ENCODE measurements at places on chromosomes 5 and 9.

DNA sequence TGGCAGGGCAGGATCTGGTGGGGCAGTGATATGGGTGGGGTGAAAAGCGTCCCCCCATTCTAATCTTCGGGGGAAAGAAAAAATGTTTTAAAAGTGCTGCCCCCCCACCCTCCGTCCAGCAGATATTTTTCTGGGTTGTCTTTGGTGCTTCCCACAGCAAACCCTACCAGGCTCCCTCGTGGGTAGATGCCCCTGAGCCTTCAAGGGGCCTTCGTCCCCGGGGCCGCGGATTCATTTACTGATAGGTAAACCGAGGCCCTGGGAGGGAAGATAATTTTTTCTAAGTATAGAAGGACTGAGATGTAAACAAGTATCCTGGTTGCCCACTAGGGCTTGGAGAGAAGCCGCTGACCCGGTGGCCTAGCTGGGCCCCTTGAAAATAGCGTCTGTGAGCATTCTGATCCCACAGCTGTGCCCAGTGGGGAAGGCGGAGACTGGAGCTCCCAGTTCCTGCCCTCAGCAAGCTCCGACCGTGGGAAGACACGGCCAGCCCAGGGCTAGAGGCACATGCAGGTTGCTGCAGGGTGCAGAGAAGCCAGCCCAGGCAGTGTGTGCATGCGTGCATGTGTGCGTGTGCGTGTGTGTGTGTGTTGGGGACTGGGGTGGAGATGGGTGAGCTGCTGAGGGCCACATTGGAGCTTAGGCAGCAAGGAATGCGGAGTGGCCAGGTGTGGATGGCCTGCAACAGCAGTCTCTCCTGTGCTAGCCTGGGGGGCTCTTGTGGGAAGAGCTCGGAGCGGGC is 6.0 kb upstream of the RXRA start:
- no peak overlapping the region for H3K27ac ChIP-seq
- DNase-seq, result no peak
- H3K36me3 ChIP-seq, result no peaks in the 10 kb centered on the region
- H3K27me3 ChIP-seq, result no peaks in the 10 kb centered on the region

GRCh38 chr5:59540366-59540765 is 353.2 kb downstream of the PDE4D start:
- DNase-seq, result no peak
- no peaks in the 10 kb centered on the region for H3K4me1 ChIP-seq
- H3K27ac ChIP-seq, result no peak overlapping the region

- no peaks in the 10 kb centered on the region for H3K36me3 ChIP-seq
- no peak for DNase-seq
- H3K27ac ChIP-seq, result no peak overlapping the region
- no peak overlapping the region for H3K4me3 ChIP-seq
- H3K27me3 ChIP-seq, result no peaks in the 10 kb centered on the region
- H3K4me1 ChIP-seq, result peaks cover 7% of the 10 kb centered on the region
Observed at GRCh38 chr9:75885652-75886051, 4.8 kb upstream of the PCSK5 start.

DNA sequence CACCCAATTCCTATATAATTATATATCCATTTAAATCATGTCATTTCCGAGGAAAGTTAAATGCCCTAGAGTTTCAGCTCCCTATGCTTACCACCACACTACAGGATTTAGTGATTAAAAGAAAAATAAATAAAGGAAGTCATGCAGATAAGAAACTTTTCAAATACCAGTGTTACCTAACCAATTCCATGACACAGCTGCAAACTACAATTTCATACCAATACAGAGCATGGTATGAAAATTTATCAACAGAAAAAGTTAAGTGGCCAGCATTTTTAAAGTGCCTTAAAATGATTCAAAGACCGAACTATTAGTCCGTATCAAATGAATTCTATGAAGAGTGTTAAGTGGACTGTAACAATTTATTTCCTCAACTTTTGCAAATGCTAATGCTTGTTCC is 35.9 kb downstream of the CEP120 start:
- H3K4me1 ChIP-seq, result no peaks in the 10 kb centered on the region
- DNase-seq, result no peak
- H3K36me3 ChIP-seq, result no peaks in the 10 kb centered on the region
- H3K27ac ChIP-seq, result no peak overlapping the region
- H3K4me3 ChIP-seq, result no peak overlapping the region

DNA sequence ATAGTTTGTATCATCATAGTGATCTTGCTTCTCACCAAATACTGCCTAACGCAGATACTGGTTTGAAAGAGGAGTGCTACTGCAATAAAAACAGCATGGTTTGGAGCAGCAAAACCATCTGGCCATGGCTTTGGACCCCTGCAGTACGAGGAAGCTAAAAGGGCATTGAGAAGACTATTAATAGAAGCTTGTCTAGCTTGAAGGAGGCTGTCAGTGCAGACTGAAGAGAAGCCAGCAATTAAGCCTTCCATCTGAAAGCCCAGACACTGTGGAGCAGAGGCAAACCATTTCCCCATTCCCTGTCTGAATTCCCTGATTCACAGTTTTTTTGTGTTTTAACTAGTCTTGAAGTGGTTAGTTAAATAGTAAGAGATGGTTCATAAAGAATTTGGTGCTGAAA is 281.6 kb downstream of the PTPRD start:
- H3K36me3 ChIP-seq, result no peaks in the 10 kb centered on the region
- no peaks in the 10 kb centered on the region for H3K4me1 ChIP-seq
- H3K27me3 ChIP-seq, result no peaks in the 10 kb centered on the region
- no peak for DNase-seq
- no peak overlapping the region for H3K27ac ChIP-seq

DNA sequence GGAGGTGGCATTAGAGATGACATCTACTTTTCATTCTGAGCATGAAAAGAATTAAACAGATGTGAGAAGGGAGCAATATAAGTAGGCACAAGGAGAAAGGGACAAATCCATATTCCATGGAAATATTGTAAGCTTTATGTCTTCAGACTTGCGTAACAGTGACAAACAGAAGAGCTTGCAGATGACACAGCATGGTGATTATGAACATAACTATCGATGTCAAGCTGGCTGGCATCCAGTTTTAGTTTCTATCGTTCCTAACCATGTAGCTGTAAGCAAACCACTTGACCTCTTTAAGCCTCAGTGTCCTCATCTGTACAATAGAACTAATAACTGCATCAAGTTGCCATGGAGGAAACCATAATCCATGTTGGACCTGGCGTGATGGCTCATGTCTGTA is 246.7 kb upstream of the ADRA1B start:
- no peak overlapping the region for H3K4me3 ChIP-seq
- no peak overlapping the region for H3K27ac ChIP-seq
- no peak for DNase-seq
- H3K4me1 ChIP-seq, result no peaks in the 10 kb centered on the region
- H3K27me3 ChIP-seq, result no peaks in the 10 kb centered on the region
- H3K36me3 ChIP-seq, result no peaks in the 10 kb centered on the region

- peaks cover 3% of the 10 kb centered on the region for H3K4me1 ChIP-seq
- no peaks in the 10 kb centered on the region for H3K27me3 ChIP-seq
- no peak for DNase-seq
- no peak overlapping the region for H3K27ac ChIP-seq
- no peaks in the 10 kb centered on the region for H3K36me3 ChIP-seq
- H3K4me3 ChIP-seq, result no peak overlapping the region
Observed at GRCh38 chr5:76946090-76946489, 6.8 kb upstream of the CRHBP start.

DNA sequence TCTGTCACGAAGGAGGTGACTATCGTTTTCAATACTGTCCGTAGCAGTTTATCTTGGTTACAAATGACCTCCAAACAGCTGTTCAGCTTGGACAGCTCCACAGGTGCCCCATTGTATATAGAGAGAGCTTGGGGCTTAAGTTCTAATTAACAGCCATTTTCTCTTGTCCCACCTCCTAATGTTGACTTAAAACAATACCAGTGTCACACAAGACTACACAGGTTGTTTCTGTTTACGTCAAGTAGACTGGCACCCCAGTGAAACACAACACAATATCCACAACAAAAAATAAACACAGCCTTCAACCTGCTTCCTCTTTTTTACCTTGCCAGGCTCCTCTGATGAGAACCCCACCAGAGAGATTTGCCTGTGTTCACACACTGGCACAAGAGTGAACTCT is 39.8 kb upstream of the TLE1 start:
- no peak for DNase-seq
- H3K36me3 ChIP-seq, result no peaks in the 10 kb centered on the region
- H3K4me1 ChIP-seq, result peaks cover 3% of the 10 kb centered on the region
- no peak overlapping the region for H3K27ac ChIP-seq
- no peak overlapping the region for H3K4me3 ChIP-seq

DNA sequence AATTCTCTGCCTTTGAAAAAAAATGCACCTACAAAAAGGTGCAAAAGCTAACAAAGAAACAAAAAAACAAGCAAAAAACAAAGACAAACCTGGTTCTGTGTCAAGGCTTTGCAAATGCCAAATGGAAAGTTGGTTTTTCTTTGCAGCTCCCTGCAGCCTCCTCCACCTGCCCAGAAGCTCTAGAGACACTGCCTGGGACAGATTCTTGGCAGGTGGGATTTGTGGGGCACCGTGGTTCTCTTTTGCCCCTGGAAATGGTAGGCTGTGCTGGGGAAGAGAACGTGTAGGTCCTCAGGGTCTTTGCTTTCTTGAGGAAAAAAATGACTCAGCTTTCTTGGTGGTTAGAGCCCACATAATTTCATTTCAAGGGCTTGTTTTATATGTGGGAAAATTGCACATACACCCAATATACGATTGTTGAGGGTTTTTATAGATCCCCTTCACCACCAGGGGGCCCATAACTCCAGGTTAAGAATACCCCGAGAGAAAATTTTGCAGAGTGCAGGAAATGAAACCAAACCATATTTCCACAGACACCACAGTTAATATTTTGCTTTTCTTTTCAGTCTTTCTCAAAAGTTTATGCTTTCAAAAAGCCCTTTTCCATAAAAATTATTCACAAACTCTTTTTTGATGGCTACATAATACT is 58.7 kb downstream of the NXNL2 start:
- H3K4me3 ChIP-seq, result no peak overlapping the region
- H3K36me3 ChIP-seq, result no peaks in the 10 kb centered on the region
- DNase-seq, result peak; percentile 79
- H3K27ac ChIP-seq, result no peak overlapping the region

- no peak for DNase-seq
- H3K27ac ChIP-seq, result no peak overlapping the region
- H3K27me3 ChIP-seq, result no peaks in the 10 kb centered on the region
Observed at GRCh38 chr9:119164716-119165115, 204.5 kb downstream of the BRINP1 start.

- peak; percentile 11 for DNase-seq
- H3K27ac ChIP-seq, result no peak overlapping the region
- no peaks in the 10 kb centered on the region for H3K36me3 ChIP-seq
- H3K27me3 ChIP-seq, result no peaks in the 10 kb centered on the region
- no peaks in the 10 kb centered on the region for H3K4me1 ChIP-seq
Observed at GRCh38 chr9:124355039-124355940, 60.0 kb downstream of the PSMB7 start.

DNA sequence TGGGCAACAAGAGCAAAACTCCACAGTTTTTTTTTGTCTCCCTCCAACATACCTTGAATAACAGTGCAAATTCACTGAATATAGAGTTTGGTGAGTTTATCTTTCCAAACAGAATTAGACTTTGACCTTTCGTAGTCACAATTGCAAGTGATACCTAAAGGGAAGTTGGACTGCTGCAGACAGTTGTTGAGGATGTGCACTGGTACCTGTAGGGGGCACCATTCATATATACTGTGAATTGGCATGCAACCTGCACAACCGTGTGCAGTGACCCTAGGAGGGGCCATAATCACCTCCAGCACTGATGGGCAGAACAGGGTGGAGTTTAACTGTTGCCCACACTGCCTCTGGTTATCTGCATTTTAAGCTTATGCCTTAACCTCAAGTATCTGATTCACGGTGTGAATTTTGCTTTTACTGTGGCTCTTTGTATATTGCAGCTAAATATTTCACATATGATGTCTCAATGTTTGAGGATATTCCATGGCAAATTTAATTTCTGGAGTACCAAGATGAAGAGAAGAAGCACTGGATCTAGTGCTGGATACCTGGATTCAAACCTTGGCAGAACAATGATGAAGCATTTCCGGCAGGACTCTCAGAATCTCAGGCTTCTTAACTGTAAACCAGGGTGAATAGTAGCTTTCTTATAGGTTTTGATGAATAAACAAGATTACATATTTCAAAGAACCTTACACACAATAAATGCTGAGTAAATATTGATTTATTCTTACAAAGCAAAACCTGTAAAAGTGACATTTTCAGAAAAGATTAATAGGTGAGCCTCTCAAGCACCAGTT is 144.3 kb downstream of the ACTBL2 start:
- no peak for DNase-seq
- H3K27ac ChIP-seq, result no peak overlapping the region
- no peak overlapping the region for H3K4me3 ChIP-seq
- no peaks in the 10 kb centered on the region for H3K4me1 ChIP-seq
- H3K36me3 ChIP-seq, result no peaks in the 10 kb centered on the region

GRCh38 chr5:28707706-28708105 is 1669.3 kb upstream of the CDH9 start:
- H3K27me3 ChIP-seq, result no peaks in the 10 kb centered on the region
- no peaks in the 10 kb centered on the region for H3K4me1 ChIP-seq
- no peak for DNase-seq
- H3K4me3 ChIP-seq, result no peak overlapping the region

GRCh38 chr5:63125392-63125791 is 546.8 kb downstream of the LRRC70 start:
- no peak overlapping the region for H3K4me3 ChIP-seq
- H3K4me1 ChIP-seq, result no peaks in the 10 kb centered on the region
- no peaks in the 10 kb centered on the region for H3K27me3 ChIP-seq
- H3K27ac ChIP-seq, result no peak overlapping the region

DNA sequence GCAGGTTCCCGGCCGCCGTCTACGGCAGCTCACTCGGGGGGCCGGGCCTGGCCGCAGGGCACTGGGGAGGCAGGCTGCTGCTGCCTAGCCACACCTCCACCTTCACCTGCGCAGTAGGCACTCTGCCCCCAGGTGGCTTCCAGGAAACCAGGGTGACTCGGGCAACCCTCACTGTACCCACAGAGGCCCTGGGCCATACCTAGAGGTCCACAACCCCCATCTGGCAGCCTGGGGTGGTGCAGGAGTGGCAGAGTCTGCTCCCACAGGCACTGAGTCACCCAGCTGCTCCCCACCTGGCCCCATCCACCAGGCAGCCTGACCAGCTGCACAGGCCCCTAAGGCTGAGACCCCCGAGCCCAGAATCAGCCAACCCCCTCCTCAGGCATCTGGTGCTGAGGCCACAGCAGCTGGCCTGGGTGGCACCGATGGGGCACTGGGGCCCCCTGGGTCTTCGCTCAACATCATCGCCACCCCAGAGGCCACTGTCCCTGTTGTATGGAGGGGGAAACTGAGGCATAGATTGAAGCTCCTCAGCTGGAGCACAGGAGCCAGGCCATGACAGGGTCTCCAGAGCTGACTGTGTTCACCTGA is 70.2 kb downstream of the KCNT1 start:
- no peaks in the 10 kb centered on the region for H3K4me1 ChIP-seq
- no peak overlapping the region for H3K4me3 ChIP-seq
- H3K27me3 ChIP-seq, result no peaks in the 10 kb centered on the region
- DNase-seq, result no peak

GRCh38 chr5:15786884-15787283 is 286.9 kb downstream of the FBXL7 start:
- H3K4me1 ChIP-seq, result no peaks in the 10 kb centered on the region
- no peak for DNase-seq
- no peaks in the 10 kb centered on the region for H3K27me3 ChIP-seq
- no peak overlapping the region for H3K27ac ChIP-seq
- no peaks in the 10 kb centered on the region for H3K36me3 ChIP-seq
- H3K4me3 ChIP-seq, result no peak overlapping the region

- no peak for DNase-seq
- no peaks in the 10 kb centered on the region for H3K4me1 ChIP-seq
- no peaks in the 10 kb centered on the region for H3K27me3 ChIP-seq
- H3K4me3 ChIP-seq, result no peak overlapping the region
- H3K27ac ChIP-seq, result no peak overlapping the region
Observed at GRCh38 chr5:145220481-145220880, 614.7 kb downstream of the PRELID2 start.
